ENCODE measurements at places on chromosomes 1 and 21. TPM values are rescaled to one million over a fixed set of nuclear protein-coding genes. Genes with fewer than 3 reads are reported as not detected.
A peak's percentile ranks its signal among the peaks of the same experiment; 100 is the strongest.

OR2T11 gene
- total RNA-seq: not detected

DNA sequence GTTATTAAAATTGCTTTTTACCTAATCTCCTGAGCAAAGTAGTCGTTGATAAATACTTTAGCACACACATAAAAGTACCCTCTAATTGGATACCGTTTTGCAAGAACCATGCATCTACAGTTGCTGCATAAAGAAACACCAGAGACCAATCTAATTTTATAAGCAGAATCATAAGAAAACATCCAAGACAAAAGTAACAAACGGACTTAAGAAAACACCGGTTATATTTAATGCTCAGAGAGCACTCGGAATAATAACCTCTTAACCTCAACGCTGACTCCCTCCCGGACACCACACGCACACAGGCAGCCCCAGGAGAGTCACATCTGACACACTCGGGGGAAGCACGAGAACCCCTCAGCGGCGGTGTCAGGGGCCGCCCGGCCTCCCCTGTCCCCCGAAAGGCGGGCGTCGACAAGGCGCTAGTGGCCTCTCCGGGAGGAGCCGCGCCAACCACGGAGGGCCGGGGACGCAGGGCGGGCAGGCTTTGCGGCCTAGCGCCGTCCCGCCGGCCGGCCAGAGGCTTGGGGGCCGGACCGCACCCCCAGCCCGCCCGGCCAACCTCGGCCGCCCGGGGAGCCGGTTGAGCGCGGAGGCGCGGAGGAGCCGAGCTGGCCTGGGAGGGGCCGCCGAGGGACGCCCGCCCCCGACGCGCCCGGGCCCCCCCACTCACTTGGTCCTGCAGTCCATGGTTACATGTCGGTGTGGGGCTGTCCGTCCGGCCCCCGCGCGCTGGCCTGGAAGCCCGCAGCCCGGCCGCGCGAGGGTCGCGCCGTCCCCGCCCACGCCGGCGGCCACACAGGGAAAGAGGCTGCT, 606 bp downstream of the DENND1B start:
- DNase-seq: peak; percentile 81

DNA sequence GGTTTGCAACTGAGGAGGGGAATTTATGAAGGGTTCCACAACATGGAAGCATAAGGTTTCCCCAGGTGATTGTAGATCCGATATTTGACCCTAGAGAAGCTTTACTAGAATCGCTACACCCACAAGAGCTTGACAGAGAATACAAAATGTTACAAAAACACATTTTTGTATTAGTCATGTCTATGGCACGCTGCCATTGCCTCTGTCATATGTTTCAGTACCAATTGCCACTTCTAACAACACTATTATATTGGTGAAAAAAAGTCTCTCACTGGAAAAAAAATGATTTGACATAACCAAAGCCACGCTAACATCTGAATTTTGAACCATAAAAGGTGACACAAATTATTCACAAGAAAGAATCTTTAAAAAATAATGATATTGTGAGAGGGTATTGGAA, 214.5 kb downstream of the KCNT2 start:
- DNase-seq: peak; percentile 5

GRCh38 chr1:14952626-14953314, 200.8 kb upstream of the TMEM51 start:
- no peak for DNase-seq

DNA sequence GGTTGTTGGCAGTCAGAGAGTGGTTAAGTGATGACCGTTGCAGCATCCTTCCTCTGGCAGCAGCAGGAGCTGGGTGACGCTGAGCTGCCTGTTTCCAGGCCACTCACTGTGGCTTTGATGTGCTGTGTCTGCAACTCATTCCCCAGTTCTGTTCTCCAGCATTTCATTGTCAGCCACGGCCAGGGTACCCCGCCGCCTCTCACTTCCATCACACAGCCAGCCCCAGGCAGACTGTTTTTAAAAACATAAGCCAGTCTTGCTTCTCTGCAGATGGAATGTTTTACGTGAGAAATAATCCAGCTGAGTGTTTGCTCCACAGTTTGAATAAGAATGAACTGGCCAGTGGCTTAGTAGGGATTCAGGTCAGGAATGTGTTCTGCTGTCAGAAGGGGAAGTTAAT, 21.5 kb upstream of the ST6GALNAC3 start:
- no peak for DNase-seq

SYT11 gene
- 3.2 TPM for total RNA-seq

SMCP gene
- not detected for total RNA-seq

DNA sequence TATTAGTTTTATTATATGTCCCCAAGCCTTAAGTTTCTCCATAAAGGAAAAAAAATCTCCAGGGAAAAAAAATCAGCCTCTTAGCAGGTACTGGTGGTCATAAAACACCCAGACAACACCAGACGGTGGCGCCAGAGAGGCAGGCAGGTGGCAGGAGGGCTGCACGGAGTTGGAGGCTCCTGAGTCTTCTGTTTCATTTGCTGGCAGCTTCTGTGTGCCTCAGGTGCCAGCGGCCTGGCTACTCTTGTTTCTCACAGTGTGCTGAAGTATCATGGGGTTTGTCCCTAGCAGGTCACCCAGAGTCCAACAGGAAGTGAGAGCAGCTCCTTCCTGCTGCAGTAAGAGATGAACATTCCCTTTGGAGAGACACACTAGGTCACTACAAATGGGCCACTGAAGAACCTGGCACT, 123.3 kb upstream of the GADD45A start:
- peak; percentile 99 for DNase-seq

LENEP gene
- total RNA-seq: 0.76 TPM

DNA sequence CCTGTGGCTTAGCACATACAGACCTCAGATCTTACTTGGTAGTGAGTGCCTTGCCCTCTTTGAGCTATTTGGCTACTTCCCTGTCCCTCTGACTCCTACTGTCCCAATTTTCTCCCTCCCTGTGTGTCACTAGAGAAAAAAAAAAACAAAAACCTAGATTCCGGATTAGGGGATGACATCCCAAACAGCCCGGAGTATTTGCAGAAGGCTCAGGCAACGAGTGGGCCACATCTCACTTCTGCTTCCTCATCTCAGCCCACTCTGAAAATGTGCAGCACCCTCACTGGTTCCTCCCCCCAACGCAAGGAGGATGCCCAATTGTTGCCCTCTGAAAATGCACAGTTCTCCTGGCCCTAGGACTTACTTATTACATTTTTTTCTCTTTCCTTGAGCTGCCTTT, 4.9 kb downstream of the NHLH1 start:
- DNase-seq: no peak

DNA sequence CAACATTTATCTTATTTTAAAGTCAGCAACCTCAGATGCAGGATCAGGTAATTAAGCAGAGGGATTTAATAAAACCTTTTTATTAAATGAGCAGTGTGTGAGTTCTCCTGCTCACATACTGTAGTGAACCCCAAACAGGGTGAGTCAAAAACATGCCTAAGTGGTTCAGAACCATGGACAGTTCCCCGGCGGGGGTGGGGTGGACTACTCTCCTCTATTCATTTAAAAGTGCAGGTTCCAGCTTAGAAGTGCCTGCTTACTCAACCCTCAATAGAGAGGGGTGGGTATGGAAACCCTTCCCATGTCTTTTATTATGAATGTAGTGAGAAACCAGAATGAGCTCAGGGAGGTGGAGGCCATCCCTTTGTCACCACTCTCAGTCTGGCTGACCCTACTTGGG, 397.9 kb downstream of the HHAT start:
- DNase-seq: peak; percentile 33

DNA sequence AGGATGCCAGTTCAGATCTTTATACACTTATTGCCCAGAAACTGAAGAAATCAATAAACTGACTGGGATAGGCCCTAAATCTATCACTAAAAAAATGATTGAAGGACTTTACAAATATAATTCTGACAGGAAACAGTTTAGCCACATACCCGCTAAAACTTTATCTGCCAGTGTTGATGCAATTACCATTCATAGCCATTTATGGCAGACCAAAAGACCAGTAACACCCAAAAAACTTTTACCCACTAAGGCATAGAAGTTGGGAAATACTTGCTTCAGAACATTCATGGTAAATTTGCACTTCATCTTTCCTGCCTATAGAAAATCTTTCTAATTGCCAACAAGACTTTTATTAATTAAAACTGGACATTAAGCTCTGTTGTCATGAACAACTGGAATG, 15.0 kb upstream of the GPR25 start:
- no peak for DNase-seq

PBX1 gene
- total RNA-seq: 182 TPM

HCRTR1 gene
- total RNA-seq: not detected

- no peak for DNase-seq
Measured at GRCh38 chr1:65230731-65231481, 78.4 kb upstream of the DNAJC6 start.

KIF21B gene
- 4.0 TPM for total RNA-seq

GRCh38 chr1:10777749-10778574, 18.5 kb downstream of the CASZ1 start:
- DNase-seq: no peak

DNA sequence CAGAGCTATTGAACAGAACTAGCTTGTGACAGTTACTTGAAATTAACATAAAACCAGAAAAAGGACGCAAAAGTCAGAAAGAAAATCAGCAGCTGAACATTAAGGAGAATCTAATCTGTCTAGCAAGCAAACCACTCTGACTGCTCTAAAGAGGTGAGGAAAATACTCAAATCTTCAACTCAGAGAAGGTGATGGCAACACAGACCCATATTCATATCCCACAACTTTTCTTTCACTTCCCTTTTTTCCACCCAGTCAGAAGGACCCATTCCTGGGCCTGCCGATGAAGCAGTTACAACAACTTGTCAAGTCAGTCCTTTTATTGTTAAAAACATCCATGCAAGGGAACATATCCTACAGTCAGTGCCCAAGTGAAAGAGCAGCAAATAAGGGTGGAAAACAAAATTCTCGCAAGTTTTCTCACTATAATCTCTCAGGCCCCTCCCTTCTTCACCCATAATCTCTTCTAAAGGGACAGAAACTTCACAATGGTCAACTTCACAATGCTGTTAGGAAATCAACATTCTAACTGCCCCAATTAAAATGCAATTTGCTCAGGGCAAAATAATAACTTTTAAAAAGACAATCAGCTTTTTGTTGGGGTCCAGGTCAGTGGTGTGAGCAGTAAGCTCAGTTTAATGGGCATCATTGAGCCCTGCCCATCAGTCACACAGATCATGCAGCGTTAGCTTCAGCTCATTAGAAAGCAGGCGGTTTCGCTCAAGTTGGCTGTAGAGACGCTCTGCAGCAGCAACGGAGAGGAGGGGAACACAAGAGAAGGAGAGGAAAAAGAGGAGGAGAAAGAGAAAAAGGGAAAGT, 3.6 kb upstream of the NUP210L start:
- no peak for DNase-seq

DNA sequence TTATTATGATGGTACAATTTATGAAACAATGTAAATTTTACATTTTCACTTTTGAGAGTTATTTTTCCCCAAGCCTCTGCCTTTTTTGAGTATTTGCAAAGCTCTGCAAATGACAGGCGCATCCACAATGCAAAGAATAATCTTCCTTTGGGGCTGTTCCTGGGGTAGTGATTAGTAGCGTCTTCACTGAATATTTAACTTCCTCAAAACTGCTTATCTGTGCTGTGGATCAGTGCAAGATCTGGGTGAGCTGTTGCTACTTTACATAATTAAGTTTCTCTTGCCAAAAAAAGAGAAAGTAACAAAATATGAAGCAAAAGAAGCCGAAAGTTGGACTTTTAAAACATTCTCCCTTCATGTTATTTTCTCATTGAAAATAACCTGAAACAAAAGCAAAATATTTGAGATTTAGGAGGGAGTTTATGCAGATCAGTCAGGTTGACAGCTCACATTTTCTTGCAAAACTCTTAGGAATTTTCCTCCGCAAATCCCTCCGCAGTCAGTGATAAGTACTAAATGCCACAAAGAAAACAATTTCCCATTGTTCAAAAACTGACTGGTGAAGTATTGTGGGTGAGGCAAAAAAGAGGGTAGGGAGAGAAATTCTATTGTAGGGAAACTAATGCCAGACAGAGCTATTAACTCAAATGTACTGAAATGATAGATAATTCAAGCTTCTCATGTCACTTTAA, 276.4 kb upstream of the B3GALT2 start:
- no peak for DNase-seq

GRCh38 chr1:53135735-53136114, 6.7 kb downstream of the SLC1A7 start:
- DNase-seq: no peak

GRCh38 chr1:17278996-17279830, 28.8 kb upstream of the PADI4 start:
- DNase-seq: no peak

DNA sequence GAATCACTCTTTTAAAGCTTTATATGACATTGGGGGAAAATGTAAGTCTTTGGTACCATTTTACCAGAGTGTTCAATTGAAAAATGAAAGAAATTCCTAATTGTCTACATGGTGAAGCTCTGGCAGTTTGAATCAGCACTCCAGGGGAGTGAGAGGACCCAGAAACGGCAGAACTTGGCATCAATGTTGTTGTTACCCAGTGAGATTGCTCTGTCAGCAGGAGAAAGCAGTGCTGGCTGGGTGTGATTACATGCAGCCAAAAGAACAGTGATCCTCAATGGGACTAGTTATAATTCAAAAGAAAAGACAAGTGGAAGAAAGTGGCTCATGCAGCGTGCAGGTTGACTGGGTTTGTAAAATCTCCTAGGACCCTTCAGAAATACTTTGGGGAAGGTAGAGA, 206.4 kb downstream of the PTPRC start:
- DNase-seq: no peak

RNU1-1 gene
- 6,222 TPM for total RNA-seq

DNA sequence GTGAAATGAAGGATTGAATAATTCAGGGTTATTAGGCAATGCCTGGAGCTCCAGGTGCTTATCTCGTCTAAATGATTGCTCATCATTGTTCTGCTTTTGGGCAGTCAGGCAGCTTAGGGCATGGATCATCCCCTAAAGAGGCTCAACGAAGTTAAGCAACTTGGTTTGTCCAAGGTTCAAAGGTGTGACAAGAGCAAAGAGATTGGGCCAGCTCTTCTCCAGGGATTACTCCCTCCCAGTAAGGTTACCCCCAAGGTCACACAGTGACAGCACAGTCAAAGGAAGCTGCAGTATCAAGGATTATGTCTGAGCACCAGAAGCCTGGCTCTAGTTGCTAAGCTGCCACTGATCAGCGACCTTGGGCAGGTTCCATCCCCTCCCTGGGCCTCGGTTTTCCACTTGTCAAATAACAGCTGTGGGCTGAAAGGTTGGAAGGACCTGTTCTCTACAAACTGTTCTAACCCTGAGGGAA, 6.8 kb downstream of the ETNK2 start:
- DNase-seq: no peak

DNA sequence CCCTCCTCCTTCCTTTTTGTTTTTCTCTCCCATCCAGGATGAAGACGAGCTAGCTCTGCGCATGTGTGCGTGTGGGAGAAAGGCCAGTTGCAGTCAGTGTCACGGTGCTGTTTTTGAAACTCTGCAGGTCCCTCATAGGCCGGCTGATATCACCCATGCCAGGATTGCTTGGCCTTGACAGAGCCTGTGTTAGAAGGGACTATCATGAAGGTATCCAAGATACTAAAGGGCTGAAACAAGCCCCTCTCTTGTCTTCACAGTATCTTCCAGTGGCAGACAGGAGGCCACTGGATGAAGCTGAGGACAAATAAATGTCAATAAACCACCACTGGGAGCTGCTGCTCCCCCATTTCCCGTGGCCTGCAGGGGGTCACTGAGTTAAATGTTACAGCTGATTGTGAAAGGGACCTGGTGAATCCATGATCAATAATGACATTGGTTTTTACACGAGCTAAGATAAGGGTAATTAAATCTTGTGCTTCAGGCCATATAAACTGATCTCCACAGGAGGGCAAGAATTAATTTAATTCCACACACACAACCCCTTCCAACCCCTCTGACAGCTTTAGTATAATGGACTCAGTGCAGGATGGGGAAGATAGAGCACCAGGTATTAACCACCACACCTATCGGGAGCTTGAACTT, 64.6 kb upstream of the TARBP1 start:
- no peak for DNase-seq

GRCh38 chr21:45292399-45293219, 4.9 kb upstream of the POFUT2 start:
- DNase-seq: peak; percentile 80

FHL3 gene
- total RNA-seq: 2.0 TPM

Data from mucosa of descending colon (tissue), 3 donors.